ENCODE measurements at places on chromosomes 4 and X.

DNA sequence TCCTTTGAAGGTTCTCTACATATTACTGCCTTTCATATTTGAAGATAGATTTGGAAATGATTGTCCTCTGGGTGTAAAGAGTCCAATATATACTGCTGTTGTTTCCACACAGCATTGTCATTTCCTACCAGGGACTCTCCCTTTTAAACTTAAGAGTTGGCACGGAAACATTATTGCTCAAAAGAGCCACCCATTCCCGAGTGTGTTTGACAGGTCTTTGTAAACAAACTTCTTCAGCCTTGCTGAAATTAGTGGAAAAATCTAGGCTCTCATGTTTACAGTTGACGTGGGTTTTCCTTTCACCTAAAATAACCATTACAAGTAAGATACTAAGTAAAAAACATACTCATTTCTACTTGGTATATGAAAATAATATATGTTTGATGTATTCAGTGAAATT, 111.4 kb upstream of the LIMCH1 start:
- DNase-seq, result no peak

DNA sequence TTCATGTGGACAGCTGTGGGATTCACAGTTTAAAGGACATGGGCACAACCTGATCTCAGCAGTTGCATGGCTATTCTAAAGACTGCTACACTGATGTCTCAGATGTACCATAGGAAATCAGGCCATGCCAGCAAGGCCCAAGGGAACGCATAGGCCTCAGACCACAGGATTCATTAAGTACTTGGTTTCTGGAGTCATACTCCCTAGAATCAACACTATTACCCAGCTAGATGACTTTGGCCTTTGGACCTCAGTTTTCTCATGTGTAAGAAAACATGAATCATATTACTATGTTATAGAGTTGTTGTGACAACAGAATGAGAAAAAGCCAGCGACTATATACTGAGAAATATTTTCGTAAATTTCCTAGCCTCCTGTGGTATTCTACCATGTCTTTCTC, 67.9 kb downstream of the NHS start:
- DNase-seq, result no peak

GRCh38 chrX:78571849-78572248, 87.3 kb downstream of the RTL3 start:
- DNase-seq, result no peak

DNA sequence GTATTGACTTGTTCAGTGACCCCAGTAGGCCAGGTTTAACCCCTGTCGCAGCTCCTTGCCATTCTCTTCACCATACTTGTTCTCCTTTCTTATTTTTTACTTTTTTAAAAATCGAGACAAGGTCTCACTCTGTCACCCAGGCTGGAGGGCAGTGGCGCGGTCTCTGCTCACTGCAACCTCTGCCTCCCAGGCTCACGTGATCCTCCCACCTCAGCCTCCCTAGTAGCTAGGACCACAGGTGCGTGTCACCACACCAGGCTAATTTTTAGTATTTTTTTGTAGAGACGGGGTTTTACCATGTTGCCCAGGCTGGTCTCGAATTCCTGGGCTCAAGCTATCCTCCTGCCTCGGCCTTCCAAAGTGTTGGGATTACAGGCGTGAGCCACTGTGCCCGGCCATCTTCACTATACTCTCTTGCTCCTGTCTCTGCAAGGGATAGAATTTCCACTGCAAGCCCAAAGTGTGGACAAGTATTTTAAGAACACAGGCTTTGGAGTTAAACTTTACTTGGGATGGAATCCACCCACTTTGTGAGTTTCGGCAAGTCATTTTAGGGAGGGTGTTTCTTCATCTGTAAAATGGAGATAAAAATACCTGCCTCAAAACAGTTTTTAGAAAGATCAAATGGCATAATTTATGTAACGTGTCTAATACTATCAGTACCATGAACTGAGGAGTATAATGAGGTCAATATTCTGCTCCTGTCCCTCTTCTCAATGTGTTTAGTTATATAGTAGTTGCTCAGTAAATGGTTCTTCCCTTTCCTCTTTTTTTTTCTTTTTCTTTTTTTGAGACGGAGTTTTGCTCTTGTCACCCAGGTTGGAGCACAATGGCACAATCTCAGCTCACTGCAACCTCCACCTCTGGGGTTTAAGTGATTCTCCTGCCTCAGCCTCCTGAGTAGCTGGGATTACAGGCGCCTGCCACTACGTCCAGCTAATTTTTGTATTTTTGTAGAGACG, 973 bp downstream of the YIPF6 start:
- DNase-seq, result no peak

- no peak for DNase-seq
These were observed 114.5 kb downstream of the IRF2 start for GRCh38 chr4:184359888-184360287.

DNA sequence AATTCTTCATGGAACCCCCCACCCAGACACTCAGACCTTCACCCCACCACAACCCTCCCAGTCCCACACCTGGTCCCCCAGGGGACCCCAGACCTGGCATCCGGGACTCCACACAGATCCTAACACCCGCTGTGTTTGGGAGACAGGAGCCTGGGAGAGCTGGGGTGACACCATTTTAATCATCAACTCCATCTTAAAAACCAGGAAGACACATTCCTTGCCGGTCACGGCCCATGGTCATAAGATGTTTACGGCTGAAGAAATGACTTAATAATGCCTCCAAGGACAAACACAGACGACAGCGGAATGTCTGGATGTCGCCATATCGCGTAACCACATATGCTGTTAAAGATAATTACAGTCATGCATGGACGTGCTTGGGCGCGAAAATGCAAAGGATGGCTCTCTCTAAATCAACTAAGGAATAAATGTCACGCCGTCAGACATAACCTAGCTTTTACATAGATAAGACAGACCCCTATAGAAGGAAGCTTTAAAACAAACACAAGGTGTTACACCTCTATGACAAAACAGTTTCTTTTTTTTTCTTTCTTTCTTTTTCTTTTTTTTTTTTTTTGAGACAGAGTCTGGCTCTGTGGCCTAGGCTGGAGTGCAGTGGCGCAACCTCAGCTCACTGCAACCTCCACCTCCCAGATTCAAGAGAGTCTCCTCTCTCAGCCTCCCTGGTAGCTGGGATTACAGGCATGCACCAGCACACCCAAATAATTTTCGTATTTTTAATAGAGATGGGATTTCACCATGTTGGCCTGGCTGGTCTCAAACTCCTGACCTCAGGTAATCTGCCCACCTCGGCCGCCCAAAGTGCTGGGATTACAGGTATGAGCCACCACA, 2.1 kb upstream of the DHRSX start:
- no peak for DNase-seq

DNA sequence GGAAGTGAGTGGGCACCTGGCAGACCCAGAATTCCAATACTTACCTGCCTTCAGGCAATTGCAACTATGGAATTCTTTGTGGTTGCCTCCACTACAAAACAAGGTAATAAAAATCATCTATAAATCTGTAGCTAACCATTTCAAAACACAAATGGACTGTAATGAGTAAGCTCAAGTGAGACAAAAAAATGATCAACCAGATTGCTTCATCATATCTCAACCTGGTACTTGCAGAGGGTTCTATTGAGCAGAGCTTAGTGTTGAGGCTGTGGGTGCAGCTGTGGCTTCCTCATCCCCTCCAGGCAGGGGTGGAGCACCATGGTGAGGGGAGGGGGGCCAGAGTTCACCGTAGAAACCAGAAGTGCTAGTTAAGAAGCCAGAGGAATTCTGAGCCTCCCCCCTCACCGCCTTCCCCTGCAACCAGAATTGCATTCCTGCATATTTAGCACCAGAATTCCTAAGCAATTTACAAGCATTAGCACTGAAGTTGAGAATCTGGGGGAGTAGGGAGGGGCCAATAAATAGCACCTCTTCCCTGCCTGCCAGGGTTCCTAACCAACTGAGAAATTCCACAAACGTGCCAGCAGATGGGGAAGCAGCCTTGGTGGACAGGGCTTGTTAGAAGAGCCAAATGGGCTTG, 11.5 kb downstream of the CTAG1A start:
- peak; percentile 83 for DNase-seq

GRCh38 chr4:19829101-19829500, 422.6 kb upstream of the SLIT2 start:
- DNase-seq, result no peak

DNA sequence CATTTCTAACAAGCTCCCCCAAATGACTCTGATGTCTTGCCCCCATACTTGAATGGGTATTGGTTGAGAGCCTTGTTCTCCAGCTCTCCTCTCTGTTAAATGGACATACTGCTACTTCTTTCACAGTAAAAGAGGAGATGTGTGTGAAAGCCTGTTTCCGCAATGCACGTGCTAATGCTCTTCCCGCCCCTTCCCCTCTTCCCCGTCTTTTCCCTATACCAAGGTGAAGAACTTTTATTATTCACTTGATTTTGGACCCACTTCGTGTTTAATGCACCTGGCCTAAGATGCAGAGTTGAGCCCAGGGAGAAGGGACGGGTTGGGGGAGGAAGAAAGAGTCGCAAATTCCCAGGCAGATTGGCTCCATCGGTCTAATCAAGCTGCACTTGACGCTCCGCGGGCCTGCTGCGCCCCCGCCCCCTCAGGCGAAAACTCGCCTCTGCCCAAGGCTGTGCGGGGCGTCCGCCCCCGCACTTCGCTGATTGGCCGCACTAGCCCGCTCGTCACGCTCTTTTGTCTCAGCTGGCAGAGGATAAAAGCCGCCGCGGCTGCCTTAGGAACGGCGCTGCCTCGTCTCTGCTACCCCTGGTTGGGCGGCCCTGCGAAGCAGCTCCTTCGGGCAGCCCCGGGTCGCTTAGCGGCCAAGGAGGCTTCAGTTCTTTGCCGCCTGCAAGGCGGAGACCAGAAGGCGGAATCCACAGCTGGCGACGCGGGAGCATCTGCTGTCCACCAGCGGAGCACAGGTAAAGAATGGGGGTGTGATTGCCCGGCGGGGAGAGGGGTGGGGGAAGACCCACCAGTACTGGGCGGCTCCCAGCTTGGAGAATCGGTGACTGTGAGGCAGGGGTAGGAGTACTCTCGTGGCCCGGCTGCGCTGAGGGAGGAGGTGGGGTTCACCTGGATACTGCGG, at the start of gene ZCCHC12:
Gene ZCCHC12, plus strand, starts transcription at position 562 of the 910 bp plus-strand sequence. CDS start 1,421 bp downstream, outside the sequence.
- no peak for DNase-seq

GRCh38 chr4:17124767-17125166, 226.3 kb upstream of the LDB2 start:
- DNase-seq, result no peak

- no peak for DNase-seq
These were observed 23.6 kb downstream of the KIF4A start for GRCh38 chrX:70313503-70313902.

GRCh38 chr4:73189274-73189810, 69.3 kb downstream of the ANKRD17 start:
- DNase-seq, result no peak

DNA sequence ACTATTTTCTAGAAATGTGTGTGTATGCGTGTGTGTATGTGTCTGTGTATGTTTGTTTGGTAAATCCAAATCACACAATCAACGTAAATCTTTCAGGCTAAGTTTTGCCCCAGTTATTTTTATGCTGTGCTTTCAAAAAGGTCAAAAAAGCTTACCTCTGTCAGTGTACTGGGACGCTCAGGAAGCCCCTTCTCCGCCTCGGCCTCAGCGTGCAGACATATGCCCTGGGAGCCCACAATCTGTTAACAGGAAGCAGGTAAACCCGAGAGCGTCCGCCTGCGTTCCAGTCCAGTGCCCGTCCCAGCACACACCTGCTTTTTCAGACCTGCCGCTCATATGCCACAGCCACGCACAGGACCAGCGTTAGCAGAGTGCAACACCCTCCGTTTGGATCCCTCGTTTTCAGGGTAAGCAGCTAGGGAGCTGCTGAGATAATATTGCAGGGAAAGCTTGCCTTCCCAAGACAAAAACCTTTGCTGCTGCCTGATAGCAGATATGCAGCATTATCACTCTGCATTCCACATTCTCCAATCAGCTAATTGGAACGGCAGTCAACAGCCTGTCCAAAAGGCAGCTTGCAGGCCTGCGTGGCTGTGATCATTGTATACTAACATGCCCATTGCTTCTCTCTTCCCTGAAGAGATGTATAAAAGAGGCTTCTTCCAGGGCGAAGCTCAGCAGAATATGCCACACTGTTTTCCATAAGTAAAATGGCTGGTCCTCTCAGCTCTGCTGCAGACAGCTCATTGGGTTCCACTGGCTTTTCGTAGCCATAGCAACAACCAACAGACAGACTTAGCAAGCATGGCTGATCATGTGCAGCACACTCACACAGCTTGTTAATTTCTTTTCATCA, at the start of gene SORBS2:
Gene SORBS2, minus strand, starts transcription at position 686 of the 856 bp plus-strand sequence. CDS start 121,623 bp downstream, outside the sequence.
- DNase-seq, result no peak

GRCh38 chr4:55311792-55312488, 34.1 kb upstream of the SRD5A3 start:
- no peak for DNase-seq

- DNase-seq, result no peak
These were observed 182.5 kb downstream of the RASL11B start for GRCh38 chr4:53044651-53044960.

- no peak for DNase-seq
These were observed 52.3 kb downstream of the LGI2 start for GRCh38 chr4:24978291-24979075.

DNA sequence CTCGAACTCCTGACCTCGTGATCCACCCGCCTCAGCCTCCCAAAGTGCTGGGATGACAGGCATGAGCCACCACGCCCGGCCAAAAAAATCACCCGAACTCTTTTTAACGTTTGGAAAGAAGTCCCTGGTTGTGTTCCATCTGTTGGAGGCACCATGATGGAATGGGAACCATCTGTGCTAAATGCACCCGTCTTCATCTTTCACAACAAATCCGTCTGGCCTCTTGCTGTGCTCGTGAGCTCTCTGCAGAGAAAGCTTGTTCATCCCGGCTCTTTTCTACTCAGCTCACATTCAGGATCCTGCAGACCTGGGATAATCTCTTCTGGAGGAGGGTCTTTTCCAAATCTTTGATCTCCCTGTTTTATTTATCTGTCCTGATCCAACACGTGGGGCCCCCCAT, 188.8 kb downstream of the CRLF2 start:
- DNase-seq, result no peak

DNA sequence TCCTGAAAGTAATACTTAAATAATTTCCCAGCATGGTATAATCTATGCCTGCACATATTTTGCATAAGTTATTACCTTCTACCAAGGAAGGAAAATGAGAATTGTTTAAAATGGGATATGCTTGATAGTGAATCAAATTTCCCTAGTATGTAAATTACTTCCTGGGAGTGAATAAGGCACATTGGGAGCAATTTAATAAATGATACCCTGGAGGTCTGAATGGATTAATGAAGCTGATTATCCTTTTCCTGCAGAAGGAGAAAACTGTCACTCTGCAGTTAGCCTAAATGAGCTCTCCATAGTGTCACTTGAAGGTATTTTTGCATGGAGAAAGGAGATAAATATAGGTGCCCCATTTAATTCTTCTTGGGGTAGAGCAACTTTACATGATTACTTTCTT, 2212.0 kb downstream of the PCDH7 start:
- DNase-seq, result no peak

DNA sequence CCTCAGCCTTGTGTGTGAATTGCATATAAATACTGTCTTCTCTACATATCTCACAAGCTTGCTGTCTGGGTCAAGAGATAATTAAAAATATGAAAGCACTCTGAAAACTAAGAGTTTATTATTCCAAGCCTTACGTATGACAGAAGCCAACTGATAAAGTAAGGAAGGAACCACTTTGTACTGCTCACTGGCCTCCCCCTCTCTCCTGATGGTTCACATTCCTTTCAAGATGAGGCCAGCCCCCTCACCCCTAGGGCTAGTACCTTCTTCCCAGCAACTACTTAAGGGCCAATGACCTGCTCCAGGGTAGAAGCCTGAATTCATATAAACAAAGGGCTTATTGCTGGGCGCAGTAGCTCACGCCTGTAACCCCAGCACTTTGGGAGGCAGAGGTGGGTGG, 5.4 kb upstream of the SOWAHD start:
- no peak for DNase-seq

GRCh38 chr4:8528713-8529112, 51.5 kb upstream of the GPR78 start:
- DNase-seq, result no peak

- no peak for DNase-seq
These were observed 92.6 kb downstream of the NXF2 start for GRCh38 chrX:102339312-102340298.

Data from urothelium cell line (cell line).